ENCODE measurements at places on chromosomes 13 and 19. TPM values are rescaled to one million over a fixed set of nuclear protein-coding genes. Genes with fewer than 3 reads are reported as not detected.

SYDE1 gene
- 12.0 TPM for total RNA-seq

CCDC70 gene
- total RNA-seq, result not detected

WDR87 gene
- total RNA-seq, result not detected

BRCA2 gene
- total RNA-seq, result 15.2 TPM

HS6ST3 gene
- 0.10 TPM for total RNA-seq

ZNF135 gene
- total RNA-seq, result 1.9 TPM
